Activated naive CD8-positive, alpha-beta T cell treated with anti-CD3 and anti-CD28 coated beads, Interleukin-2, amount 10 ng/mL, durations not matched to agents 7 days and 5 days (primary cell): ENCODE measurements at places on chromosomes 2 and 18.

DNA sequence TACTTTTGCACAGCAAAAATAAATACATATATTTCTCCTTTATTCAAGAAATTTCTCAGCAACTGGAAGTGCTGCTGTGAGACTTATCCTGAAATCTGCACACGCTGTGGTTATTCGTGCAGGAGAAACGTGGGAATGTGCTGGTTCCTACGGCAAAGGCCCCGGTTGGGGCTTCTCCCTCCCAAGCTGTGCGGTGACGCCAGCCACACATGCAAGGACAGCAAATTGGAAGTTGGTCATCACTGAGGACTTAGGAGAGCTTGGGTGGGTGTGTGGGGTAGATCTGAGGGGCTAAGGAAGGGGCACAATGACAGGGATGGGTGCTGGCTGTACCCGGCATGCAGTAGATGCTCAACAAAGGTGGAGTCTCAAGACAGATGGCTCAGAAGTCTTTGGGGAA lies 16.5 kb upstream of the MTCL1 start:
- no peak for DNase-seq

- DNase-seq: no peak
Observed at GRCh38 chr2:219073413-219074129, 12.8 kb upstream of the IHH start.

- no peak for DNase-seq
Observed at GRCh38 chr2:221385716-221386115, 186.4 kb downstream of the EPHA4 start.

GRCh38 chr2:223056701-223057418 lies 4.9 kb downstream of the KCNE4 start:
- no peak for DNase-seq
